ENCODE measurements at places on chromosomes 7 and 10. TPM values are rescaled to one million over a fixed set of nuclear protein-coding genes. Genes with fewer than 3 reads are reported as not detected.

The OGDH gene
- total RNA-seq = 123 TPM

The CCDC172 gene
- not detected for total RNA-seq

The GSTO2 gene
- 0.48 TPM for total RNA-seq

The GATA3 gene
- total RNA-seq = 0.97 TPM

The LRRC4 gene
- 3.4 TPM for total RNA-seq

The OPALIN gene
- not detected for total RNA-seq

The MAGI2 gene
- total RNA-seq = 21.0 TPM

Data from posterior vena cava (tissue), 2 donors.